Effector memory CD8-positive, alpha-beta T cell (primary cell): ENCODE measurements at places on chromosomes 7 and 10.

DNA sequence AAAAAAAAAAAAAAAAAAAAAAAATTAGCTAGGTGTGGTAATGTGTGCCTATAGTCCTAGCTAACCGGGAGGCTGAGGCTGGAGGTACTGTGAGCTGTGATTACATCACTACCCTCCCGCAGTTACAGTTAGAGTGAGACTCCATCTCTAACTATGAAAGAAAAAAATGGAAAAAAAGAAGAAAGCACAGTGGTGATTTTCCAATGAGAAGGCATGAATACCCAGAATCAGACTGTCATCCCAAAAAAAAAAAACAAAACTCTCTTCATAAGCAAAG lies 269.9 kb upstream of the MKLN1 start:
- no peak for DNase-seq

- no peak for DNase-seq
These were observed 106.6 kb downstream of the GAD2 start for GRCh38 chr10:26323219-26323618.

- peak; percentile 70 for DNase-seq
These were observed 4.5 kb upstream of the PLXNA4 start for GRCh38 chr7:132580717-132581285.

DNA sequence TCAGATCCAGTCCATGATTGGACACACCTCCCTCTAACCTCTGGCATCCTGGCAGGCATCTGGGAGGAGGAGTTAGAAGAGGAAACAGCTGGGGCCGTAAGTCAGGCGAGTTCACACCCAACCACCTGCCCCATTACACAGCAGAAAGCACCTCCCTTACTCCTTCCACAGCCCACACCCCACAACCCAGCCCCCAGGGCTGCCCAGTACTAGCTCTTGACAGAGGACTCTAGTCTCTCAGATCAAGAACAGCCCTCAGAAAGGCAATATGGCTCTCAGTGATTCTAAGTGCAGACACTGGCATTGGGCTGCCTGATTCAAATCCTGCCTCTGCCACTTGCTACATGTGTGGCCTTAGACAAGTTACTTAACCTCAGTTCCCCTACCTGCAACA lies 34.1 kb downstream of the KCNMA1 start:
- no peak for DNase-seq

DNA sequence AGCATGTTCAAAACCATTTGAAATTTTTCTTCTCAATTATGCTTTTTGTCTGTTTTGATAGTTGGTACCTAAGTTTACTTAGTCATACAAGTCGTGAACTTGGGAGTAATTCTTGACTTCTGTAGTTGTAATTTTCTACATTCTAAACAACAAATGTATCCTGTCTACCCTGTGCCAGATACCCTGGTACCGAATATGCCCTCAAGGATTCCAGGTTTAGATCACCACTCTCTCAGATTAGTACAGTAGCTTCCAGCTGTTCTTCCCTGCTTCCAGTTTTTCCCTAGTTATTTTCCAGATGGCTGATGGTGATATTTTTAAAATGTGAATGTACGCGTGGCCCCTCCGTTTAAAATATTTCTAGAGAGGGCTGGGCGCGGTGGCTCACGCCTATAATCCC lies 6.5 kb downstream of the STAM start:
- no peak for DNase-seq

DNA sequence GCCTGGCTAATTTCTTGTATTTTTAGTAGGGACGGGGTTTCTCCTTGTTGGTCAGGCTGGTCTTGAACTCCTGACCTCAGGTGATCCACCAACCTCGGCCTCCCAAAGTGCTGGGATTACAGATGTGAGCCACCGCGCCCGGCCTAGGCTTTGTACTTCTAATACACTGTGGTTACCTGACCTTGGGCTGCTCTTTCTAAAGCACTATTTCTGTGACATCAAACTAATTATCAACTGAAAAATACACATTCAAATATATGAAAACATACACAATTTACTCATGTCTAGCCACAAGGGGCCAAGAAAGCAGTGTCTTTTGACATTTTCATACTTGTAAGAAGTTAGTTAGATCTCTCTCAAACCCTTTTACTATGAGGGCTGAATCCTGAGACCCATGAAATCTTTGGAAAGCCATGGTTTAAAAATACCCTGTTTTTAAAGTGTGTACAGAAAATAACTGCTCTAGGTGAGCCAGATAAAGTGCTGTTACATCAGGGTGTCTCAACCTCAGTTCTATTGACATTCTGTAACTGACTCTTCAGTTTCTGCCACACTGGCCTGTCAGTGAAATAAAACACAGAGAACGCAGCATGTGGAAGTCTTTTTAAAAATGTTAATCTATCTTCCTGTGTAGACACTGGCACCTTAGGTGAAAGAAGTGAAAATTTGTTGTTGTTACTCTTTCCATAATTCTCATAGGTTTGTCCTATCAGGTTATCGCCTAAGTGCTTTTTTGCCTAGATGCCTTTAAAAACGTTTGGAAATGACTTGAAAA lies 58.8 kb downstream of the CREM start:
- DNase-seq = no peak
